ENCODE measurements at places on chromosomes 7 and 10. TPM values are rescaled to one million over a fixed set of nuclear protein-coding genes. Genes with fewer than 3 reads are reported as not detected.

- no peak for DNase-seq
These were observed 133.4 kb upstream of the PFKP start for GRCh38 chr10:2933924-2934323.

DNA sequence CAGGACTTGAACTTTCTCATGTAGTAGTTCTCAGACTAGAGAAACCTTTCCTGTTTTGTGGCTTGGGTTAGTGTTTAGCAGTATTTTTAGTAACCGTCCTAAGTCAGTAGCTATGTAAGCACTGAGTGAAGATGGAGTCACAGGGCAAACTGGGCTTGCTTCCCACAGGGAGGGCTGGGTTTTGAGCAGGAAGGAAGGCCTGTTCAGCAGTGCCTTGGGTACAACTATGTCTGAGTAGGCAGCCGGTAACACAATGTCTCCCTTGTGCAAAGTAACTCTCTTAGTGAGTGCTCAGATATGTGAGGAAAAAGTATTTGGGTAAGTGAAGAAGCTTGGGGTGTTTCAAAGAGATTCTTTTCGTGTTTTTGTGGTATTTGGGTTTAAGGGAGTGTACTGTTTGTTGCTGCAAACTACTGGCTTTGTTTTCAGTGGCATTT lies 96.4 kb downstream of the CCSER2 start:
- no peak for DNase-seq

GRCh38 chr7:22598318-22598920 lies 98.4 kb upstream of the STEAP1B start:
- no peak for DNase-seq

DNA sequence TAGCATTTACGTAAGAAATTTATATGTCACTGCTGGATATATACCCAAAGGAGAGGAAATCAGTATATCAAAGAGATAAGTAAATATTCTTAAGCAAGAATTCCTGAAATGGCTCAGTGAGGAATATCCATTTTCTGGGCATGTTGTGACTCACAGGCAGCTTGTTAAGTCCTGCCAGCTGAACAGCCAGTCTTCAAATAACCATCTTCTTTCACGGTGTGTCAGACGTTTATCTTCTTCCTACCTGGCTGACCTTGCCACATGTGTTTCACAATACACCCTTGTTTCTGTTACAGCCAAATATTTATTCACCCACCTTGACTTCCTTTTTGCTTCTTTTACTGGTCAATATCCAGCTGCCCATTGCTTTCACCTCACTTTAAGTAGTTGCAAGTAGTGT lies 648.1 kb downstream of the ANKRD7 start:
- no peak for DNase-seq

- DNase-seq, result no peak
These were observed 25.6 kb downstream of the KIFBP start for GRCh38 chr10:69014171-69014570.

Gene PLA2G12B
- total RNA-seq, result not detected

Gene GPR26
- total RNA-seq, result not detected

Gene DYNC1I1
- 0.40 TPM for total RNA-seq

Gene KCP
- total RNA-seq, result 11.7 TPM

Gene CALML5
- not detected for total RNA-seq

Gene MMP21
- total RNA-seq, result not detected

Gene SNX10
- total RNA-seq, result 24.2 TPM

Data from Karpas-422 (cell line).